ENCODE measurements at places on chromosomes 2 and 18.

- no peak for DNase-seq
These were observed 205.2 kb upstream of the CHAC2 start for GRCh38 chr2:53562407-53562806.

DNA sequence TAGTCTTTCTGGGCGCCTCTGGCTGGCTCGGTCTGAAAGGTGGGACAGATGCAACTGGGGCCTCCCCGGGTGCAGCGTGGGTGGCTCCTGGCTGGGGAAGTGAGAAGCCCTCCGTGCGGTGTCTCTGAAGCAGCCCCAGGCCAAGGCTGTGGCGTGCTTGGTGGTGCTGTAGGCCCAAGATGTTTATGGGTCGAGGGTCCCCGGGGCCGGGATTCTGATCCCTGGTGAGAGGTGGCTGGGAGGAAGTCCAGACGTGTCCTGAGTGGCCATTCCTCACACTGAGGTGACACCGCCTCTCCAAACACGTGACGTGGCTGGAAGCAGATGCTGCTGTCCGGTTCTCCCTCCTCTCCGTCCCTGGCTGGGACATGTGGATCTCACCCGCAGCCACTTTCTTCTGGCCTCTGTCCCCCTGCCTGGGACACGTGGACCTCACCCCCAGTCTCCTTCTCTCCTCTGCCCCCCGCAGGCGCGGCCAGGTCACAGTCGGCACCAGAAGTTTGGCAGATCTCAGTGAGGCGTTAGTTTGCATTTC, 12.6 kb downstream of the RTP5 start:
- no peak for DNase-seq

DNA sequence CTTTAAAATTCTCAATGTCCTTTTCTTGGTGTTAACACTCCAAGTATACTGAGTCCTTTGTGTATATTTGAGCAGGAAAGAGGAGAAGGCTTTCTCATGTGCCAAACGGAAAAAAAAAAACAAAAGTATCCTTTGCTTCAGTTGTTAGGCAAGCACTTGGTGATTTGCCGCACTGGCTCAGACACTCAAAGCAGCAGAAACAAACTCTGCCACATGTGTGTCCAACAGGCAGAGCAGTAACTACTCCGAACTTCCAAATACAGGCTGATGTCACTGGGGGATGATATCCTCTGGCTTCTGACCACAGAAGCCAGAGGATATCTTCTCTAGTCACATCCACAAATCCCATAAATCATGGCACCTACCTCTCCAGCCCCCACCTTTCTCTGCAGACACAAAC, 108.0 kb upstream of the SALL3 start:
- no peak for DNase-seq

DNA sequence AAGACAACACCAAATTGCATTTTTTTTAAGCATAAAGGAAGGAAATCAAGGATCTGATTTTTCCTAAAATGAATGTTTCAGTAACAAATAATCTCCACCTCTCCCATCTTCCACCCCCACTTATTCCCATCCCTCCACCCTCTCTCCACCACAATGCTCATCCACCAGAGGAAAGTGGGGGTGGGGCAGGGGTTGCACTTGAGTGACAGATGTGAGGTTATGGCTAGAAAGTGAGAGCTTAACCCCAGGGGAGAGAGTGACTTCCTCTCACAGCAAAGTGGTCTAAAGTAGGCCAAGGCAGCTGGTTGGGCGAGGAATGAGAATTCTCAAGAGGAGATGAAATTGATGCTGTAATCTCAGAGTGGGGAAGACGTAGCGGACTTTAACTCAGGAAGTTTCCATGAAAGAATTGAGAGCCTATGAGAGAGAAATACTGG, 104.7 kb downstream of the HNRNPLL start:
- peak; percentile 89 for DNase-seq

DNA sequence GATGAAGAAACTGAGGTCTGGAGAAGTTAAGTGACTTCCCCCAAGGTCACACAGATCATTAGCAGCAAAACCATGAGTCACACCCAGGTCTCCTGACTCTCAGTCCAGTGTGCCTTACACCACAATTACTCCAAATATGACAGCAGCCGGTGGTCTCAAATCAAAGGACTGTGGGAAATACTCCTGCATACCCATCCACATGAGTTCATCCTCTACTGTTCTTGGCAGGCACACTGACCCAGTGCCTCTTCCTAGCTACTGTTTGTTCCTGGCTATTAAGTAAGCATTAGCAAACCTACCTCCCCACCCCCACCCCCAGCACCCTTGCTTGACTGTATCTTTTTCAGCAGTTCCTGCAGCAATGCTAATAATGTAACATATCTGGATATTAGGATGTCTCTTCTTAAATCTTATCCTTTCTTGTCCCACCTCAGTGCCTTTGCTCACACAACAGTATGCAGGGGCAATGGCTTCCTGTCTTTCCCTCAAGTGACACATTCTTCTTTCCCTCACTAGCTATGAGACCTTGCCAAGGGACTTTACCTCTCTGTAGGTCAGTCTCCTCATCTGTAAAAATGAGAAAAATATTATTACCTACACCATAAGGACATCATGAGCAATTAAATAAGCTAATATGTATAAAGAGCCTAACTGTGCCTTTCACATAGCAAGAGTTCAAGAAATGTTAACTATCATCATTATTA, 46.2 kb downstream of the FAM98A start:
- DNase-seq: no peak

DNA sequence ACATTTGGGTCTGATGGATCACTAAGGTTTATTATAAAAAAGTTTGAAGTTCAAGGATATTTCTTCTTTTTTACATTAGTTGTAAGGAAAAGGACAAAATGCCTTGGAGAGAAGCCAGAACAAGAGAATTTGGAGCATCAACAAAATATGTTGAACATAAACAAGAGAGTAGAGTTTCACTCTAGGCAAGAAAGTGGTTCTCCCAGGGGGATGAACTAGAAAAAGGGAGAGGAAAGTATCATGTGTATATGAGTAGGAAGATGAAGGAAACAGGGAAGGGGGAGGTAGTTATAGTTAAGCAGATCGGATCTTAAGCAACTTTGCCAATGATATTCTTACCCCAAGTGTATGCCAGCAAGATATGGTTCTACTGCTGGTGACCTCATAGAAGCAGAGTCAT, 63.8 kb upstream of the GALNT3 start:
- DNase-seq: peak; percentile 89

- DNase-seq: no peak
These were observed 17.2 kb upstream of the KCTD1 start for GRCh38 chr18:26565514-26565913.

DNA sequence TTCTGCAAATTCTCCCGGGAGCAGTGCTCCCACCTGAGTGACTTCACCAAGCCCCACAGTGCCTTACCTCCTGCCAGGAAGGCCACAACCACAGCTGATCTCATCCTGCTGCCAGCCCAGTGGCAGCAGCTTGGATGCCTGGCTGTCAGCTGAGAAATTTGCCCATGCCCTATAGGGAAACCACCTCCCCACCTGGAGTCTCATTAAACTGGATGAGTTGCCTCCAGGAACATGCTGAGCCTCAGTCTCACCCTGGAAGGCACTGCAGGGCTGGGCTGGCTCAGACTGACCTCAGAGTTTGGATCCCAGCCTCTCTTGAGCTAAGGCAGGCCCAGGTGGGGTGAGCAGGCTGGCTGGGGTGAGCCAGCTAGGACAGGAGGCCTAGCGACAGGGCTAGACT, 23.3 kb downstream of the REEP1 start:
- DNase-seq: peak; percentile 45

GRCh38 chr2:176582176-176582575, 312.9 kb downstream of the MTX2 start:
- no peak for DNase-seq

- peak; percentile 61 for DNase-seq
These were observed 140.9 kb downstream of the CAPN13 start for GRCh38 chr2:30666266-30666874.

DNA sequence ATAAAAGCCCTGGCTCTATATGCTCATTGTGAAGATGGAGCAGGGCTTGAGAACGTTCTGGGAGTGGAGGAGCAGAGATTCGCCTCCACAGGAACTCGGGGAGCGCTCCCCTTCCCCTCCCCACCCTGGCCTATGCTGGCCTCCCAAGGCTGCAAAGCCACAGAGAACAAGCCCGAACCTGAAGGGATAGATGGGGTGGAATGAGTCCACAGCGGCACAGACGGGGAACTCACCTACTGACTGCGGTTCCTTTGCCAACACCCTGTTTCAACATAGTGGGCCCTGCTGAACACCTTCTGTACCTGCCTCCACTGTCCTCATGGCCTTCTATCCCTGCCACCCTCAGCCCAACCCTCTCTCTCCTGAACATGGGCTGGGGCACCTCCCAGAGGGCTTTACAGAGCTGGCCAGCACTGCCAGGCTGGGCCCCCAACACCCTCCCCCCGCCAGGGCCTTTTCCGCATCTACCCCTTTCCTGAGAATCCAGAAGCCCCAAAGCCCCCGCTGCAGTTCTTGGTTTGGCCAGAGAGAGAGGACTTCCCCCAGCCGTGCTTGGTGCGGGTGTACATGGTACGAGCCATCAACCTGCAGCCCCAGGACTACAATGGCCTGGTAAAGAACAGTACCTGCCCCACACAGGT, 41.5 kb downstream of the LMAN2L start:
- no peak for DNase-seq

- peak; percentile 76 for DNase-seq
These were observed 60.3 kb downstream of the CACNB4 start for GRCh38 chr2:152038441-152038958.

- DNase-seq: no peak
These were observed 56.3 kb upstream of the FZD5 start for GRCh38 chr2:207825978-207826377.

GRCh38 chr2:229650901-229651300, 63.5 kb downstream of the DNER start:
- DNase-seq: no peak
